ENCODE measurements at places on chromosomes 3 and 15.

GRCh38 chr15:91369823-91370222 is 269.8 kb downstream of the SV2B start:
- DNase-seq: no peak

- no peak for DNase-seq
Measured at GRCh38 chr3:108528459-108529252, 18.3 kb upstream of the MYH15 start.

- DNase-seq: no peak
Measured at GRCh38 chr3:6229778-6230410, 631.0 kb upstream of the GRM7 start.

DNA sequence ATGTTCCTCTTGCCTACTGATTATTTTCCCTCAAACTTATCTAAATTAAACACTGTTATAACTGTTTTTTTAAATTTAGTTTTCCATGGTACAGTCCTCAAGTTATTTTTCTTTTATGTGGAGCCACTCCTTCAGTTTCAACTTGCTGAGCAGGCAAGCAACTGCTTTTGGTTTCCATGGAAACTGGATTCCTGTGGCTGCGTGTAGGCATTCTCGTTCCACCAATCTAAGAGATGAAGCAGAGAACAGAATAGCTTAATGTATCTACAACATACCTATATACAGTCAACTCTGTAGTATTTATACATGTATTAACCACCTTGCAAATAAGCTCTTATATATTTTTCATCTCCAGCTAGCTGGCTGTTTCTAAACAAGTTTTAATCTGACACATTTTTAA is 25.8 kb upstream of the ANXA2 start:
- DNase-seq: no peak

GRCh38 chr3:144028798-144029411 is 57.3 kb downstream of the DIPK2A start:
- DNase-seq: no peak

DNA sequence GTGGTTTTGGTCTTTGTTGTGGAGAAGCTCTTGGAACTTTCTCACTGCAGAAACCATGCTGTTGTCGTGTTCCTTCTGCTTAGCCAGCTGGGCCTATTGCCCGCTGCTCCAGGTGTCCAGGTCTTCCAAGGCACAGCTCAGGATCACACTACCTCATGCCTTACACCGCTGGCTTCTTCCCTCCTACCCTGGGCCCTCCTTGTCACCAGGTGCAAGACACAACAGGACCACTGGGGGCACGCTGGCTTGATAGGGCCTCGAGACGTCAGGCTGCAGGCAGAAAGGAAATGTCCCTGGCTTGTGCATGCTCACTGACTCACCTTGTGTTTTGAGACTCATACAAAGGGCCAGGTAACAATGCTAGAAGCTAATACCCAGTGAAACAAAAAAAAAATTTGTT is 32.3 kb downstream of the PAQR9 start:
- no peak for DNase-seq

DNA sequence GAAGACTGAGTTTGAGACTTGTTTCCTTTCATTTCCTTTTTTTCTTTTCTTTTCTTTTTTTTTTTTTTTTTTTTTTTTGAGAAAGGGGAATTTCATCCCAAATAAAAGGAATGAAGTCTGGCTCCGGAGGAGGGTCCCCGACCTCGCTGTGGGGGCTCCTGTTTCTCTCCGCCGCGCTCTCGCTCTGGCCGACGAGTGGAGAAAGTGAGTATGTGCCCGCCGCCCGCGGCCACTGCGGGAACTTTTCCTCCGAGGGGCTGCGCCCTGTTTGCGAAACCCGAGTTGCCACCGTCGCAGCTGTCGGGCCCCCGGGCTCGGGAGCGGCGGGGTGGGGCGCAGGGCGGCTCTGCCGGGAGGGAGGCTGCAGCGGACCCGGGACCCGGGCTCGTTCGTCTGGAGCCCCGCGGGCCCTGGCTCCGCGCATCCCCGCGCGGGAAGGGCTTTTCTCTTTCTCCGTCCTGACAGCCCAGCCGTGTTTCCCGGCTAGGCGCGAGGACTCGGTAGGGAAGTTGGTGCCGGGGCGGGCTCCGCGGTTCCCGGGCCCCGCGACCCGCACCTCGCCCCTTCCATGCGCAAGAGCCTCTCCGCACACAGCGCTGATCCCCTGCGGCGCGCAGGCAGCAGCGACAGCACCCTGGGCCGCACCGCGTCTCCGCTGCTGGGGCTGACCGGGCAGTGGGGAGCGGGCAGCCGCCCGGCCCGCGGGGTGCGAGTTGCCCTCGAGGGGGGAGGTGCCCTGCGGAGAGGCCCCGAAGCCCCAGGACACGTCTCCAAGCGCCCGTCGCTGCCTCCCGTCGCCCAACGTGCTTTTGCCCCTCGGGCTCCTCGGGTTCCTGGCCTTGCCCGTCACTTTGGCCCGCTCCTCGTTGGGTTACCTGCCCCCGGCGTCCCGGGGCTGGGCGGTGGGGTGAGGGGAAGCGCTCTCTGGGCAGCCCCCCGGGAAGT is 1.4 kb downstream of the IGF1R start:
- DNase-seq: no peak

- peak; percentile 69 for DNase-seq
Measured at GRCh38 chr15:51077221-51078153, 17.2 kb downstream of the TNFAIP8L3 start.

DNA sequence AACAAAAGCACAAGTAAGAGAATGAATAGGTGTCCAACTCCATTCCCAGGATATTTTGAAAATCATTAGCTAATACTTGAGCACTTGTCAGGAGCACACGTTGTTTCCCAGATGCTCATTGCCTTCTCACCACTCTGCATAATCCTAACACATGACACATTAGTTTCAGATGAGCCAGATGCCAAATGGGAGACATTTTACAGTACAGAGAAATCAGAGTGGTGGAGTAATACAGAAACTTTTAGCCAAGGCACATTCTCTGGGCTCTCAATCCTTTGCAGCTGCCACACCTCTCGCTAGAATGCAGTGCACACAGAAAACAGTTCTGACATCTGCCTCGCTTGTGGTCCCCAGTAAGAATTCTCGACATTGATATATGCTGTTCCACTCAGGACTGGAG is 76.6 kb downstream of the P3H2 start:
- DNase-seq: no peak

- no peak for DNase-seq
Measured at GRCh38 chr3:51945031-51945840, 3.1 kb downstream of the PARP3 start.

- DNase-seq: no peak
Measured at GRCh38 chr3:16536996-16537395, 23.5 kb upstream of the RFTN1 start.

- DNase-seq: no peak
Measured at GRCh38 chr3:64224826-64225610, at the start of gene PRICKLE2. Gene PRICKLE2, minus strand, starts transcription at chr3:64225466. Its CDS starts 26,539 bp downstream, at chr3:64198927.

DNA sequence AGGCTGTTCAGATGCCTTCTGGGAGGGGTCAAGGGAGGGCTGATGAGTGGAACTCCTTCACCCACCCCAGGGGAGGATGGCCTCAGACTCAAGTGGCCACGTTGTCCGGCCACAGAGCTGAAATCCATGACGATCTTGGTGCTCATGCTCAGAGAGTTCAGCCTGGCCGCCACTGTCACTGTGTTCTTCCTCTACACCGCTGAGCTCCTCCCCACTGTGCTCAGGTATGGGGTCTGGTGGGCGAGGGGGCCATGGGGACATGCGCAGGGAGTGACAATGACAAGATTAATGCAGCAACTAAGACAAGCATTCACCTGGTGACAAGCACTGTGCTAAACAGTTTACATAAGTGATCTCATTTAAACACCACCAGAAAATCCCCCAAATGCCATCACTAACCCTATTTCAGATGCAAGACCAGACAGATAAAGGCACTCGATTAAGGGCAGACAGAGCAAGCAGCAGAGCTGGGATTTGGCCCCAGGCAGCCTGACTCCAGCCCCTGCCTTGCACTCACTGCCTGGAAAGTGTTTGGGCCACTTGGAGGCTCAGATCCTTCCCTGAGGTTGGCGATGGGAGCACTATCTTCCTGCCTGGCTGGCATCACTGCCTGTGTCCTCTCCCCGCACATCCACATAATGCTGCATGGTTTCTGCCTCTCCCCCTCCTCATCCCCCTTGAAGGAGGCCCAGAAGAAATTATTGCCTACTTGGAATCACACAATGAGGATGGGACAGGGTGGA is 30.9 kb upstream of the XYLB start:
- no peak for DNase-seq

DNA sequence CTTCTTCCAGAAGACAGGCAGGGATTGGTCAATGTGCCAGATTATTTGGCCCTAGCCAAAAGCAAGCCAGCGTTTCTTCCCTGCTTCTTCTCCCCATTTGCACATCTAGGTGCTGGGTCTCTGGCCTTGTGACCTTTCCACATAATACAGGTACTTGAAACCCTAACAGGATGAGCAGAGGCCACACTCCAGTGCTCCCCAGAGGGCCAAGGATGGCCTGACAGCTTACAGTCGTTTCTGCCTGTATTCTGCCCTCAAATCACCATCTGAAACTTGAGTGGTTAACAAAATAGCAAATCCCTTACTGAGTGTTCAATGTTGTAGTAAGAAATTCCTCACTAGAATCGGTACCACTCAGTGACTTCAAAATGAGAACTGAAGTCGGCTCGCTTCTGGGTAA is 29.1 kb downstream of the MKRN2 start:
- no peak for DNase-seq

DNA sequence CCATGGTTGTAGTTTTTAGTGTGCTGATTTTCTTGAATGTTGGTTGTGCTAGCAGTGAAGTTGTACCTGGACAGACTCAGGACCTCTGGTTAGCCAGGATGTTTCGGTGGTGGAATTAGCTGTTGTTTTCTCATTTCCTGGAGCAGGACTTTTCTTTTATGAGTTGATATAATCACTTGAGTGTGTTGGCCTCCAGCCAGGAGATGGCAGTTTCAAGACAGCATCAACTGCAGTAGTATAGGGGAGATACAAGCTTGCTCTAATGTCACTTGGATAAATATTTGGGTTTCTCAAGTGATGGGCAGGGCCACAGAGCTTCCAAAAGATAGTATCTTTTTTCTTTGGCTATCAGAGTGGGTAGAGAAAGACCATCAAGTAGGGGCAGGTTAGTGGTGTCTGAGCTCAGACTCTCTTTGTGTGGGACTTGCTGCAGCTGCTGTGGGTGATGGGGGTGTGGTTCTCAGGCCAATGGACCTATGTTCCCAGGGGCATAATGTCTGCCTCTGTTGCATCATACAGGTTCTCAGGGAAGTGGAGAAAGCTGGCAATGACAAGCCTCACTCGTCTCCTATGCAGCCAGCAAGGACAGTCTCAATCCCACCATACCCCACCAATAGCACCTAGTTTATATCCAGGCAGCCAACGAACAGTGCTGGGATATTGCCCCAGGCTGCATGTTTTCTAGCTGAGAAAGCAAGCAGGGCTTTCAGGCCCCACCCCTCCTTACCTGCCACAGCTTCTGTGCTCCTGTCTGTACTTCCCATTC is 14.6 kb upstream of the OR5K2 start:
- no peak for DNase-seq

DNA sequence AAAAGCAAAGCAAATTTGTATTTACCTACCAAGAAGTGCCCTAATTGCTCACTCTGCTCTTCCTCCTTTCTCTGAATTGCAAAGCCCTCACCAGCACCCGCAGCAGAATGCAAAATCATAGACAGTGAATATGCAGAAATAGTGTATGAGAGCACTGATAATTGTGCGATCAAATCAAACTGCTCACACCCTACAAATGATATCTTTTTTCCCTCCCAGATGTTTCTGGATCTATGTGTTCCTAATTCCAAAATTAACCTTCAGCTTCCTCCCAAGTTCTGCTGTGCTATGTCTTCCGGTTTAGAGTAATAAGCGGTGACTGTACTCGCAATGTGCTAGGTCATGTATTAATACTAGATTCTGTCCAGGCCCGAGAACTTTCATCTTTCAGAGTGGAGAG is 3.4 kb downstream of the GHSR start:
- no peak for DNase-seq

GRCh38 chr3:176935194-176935888 is 261.9 kb downstream of the TBL1XR1 start:
- DNase-seq: no peak

DNA sequence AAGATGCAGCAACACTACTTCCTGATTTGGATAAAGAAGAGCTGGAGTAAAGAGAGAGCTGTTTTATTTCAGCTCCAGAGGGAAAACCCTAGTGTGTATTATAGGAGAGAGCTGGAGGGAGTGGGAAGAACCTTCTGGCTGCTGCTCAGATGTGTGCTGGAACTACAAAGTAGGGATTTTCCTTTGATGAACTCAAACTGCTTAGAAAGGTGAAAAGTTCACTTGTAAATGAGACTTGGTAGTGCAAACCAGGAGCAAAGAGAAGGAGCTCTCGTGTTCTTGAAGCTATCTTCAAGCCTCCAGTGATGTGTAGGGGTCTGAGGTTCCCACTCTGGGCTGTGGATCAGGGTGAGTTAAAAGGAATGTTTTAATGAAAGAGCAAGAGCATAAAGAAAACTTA is 110.4 kb downstream of the EDEM1 start:
- no peak for DNase-seq

DNA sequence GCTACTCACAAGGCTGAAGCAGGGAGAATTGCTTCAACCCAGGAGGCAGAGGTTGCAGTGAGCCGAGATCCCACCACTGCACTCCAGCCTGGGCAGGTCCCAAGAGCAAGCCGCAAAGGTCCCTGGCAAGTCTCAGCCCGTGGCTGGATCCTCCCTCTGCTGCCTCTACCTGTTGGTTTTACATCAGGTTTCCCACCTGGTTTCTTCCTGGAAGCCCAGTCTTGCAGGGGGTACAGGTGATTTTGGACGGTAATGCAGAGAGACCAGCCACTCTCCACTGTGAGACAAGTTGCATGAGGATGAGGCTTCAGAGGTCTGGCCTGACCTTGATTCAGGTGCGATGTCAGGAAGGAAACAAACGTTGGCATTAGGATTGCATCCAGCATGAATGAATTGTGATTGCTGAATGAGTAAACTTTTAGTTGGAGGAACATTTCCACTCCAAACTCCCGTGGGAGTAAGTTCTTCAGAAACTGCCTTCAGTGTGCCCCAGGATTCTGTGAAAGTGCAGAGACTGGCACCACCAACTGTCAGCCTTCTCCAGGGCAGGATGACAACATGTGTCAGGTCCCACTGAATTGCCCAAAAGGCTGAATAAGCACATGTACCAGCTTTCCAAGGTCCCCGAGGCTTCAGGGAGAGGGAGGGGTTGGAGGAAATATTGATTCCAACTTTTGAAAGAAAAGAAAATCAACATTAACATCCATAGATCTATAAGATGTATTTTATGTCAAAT is 189.4 kb downstream of the TJP1 start:
- no peak for DNase-seq

GRCh38 chr3:164236851-164237250 is 841.4 kb downstream of the SI start:
- no peak for DNase-seq

GRCh38 chr15:36479200-36479896 is 100.1 kb upstream of the CDIN1 start:
- no peak for DNase-seq

GRCh38 chr15:100999369-100999768 is 80.2 kb downstream of the LRRK1 start:
- no peak for DNase-seq
